ENCODE measurements at places on chromosomes 1 and 21. TPM values are rescaled to one million over a fixed set of nuclear protein-coding genes. Genes with fewer than 3 reads are reported as not detected.

Gene TM2D1
- total RNA-seq: 25.5 TPM

Gene IL19
- not detected for total RNA-seq

Gene LEMD1
- not detected for total RNA-seq

Gene RNU1-4
- total RNA-seq: not detected

Gene CHRM3
- total RNA-seq: 0.02 TPM

Gene ANXA9
- 1.0 TPM for total RNA-seq

Gene RNU1-1
- 7.3 TPM for total RNA-seq

Gene RNU1-3
- not detected for total RNA-seq

Gene ZNF593OS
- not detected for total RNA-seq

Gene MIXL1
- total RNA-seq: not detected

Gene PTPN22
- not detected for total RNA-seq

Gene BCAN
- not detected for total RNA-seq

Gene C1orf141
- total RNA-seq: not detected

Gene MYOC
- not detected for total RNA-seq

Gene PTGS2
- total RNA-seq: 10.0 TPM

Gene MLLT11
- total RNA-seq: 19.0 TPM

Gene PTPRC
- total RNA-seq: not detected

Gene MAST2
- 23.6 TPM for total RNA-seq

Gene RASSF5
- 1.6 TPM for total RNA-seq

Gene PRAMEF17
- total RNA-seq: not detected

Gene HMGCS2
- not detected for total RNA-seq

Gene TINAGL1
- 0.64 TPM for total RNA-seq

Gene ALPL
- 0.31 TPM for total RNA-seq

Gene KCNA2
- total RNA-seq: 0.04 TPM

Gene CD5L
- total RNA-seq: not detected

Gene KCNE2
- total RNA-seq: not detected

Gene MX2
- 0.08 TPM for total RNA-seq

Gene GPR25
- not detected for total RNA-seq

Gene CFHR3
- total RNA-seq: 0.30 TPM

Gene CELA2A
- not detected for total RNA-seq

Gene AADACL3
- not detected for total RNA-seq

Gene CDK18
- total RNA-seq: 1.1 TPM

Gene PADI4
- not detected for total RNA-seq

Gene PER3
- 0.83 TPM for total RNA-seq

Gene ETNK2
- 3.2 TPM for total RNA-seq

Gene DDR2
- total RNA-seq: 0.38 TPM

Gene RNF186
- total RNA-seq: not detected

Gene RAB3B
- total RNA-seq: 9.1 TPM

Gene C4BPB
- 1.1 TPM for total RNA-seq

Gene VTCN1
- total RNA-seq: 0.17 TPM

Gene FCMR
- 4.4 TPM for total RNA-seq

Gene CEP170
- total RNA-seq: 36.8 TPM

Gene CYP4A11
- total RNA-seq: not detected

Gene ADAMTSL4
- 3.4 TPM for total RNA-seq

Gene OR2M3
- not detected for total RNA-seq

Gene FAF1
- 46.0 TPM for total RNA-seq

Gene SIPA1L2
- 9.3 TPM for total RNA-seq

Gene PLA2G2D
- total RNA-seq: not detected

Gene PLCH2
- total RNA-seq: 0.36 TPM

Gene PRELP
- not detected for total RNA-seq

Gene IFI44L
- total RNA-seq: 0.02 TPM

Gene OR2L2
- not detected for total RNA-seq

Measured in A549 treated with DMSO at 1 μM for 4 hours (cell line).